ENCODE measurements at places on chromosomes 3 and 15. TPM values are rescaled to one million over a fixed set of nuclear protein-coding genes. Genes with fewer than 3 reads are reported as not detected.
A peak's percentile ranks its signal among the peaks of the same experiment; 100 is the strongest.

GRCh38 chr3:66439666-66440344 lies 61.0 kb downstream of the LRIG1 start:
- H3K27ac ChIP-seq: no peak overlapping the region
- H3K27me3 ChIP-seq: no peaks in the 10 kb centered on the region
- peaks cover 17% of the 10 kb centered on the region for H3K4me1 ChIP-seq
- no peaks in the 10 kb centered on the region for H3K36me3 ChIP-seq
- no peak overlapping the region for H3K4me3 ChIP-seq

- H3K27ac ChIP-seq: peak overlapping the region; percentile 46
- no peaks in the 10 kb centered on the region for H3K36me3 ChIP-seq
- H3K4me3 ChIP-seq: no peak overlapping the region
- H3K27me3 ChIP-seq: no peaks in the 10 kb centered on the region
Observed at GRCh38 chr3:194167480-194168282, 31.7 kb downstream of the HES1 start.

- DNase-seq: no peak
- no peak overlapping the region for H3K4me3 ChIP-seq
- no peaks in the 10 kb centered on the region for H3K36me3 ChIP-seq
- no peak overlapping the region for H3K27ac ChIP-seq
- H3K27me3 ChIP-seq: no peaks in the 10 kb centered on the region
Observed at GRCh38 chr3:33099701-33100100, 2.8 kb upstream of the GLB1 start.

Gene MAGI1
- total RNA-seq: 47.8 TPM
